ENCODE measurements at places on chromosomes 12 and 14. TPM values are rescaled to one million over a fixed set of nuclear protein-coding genes. Genes with fewer than 3 reads are reported as not detected.
A peak's percentile ranks its signal among the peaks of the same experiment; 100 is the strongest.

GRCh38 chr12:22118238-22118790, 72.3 kb downstream of the CMAS start:
- H3K4me1 ChIP-seq, result no peaks in the 10 kb centered on the region
- no peak for DNase-seq
- no peaks in the 10 kb centered on the region for H3K36me3 ChIP-seq
- no peaks in the 10 kb centered on the region for H3K27me3 ChIP-seq

- no peak overlapping the region for H3K4me3 ChIP-seq
- H3K36me3 ChIP-seq, result no peaks in the 10 kb centered on the region
- DNase-seq, result no peak
- H3K4me1 ChIP-seq, result no peaks in the 10 kb centered on the region
- no peaks in the 10 kb centered on the region for H3K27me3 ChIP-seq
These were observed 34.4 kb upstream of the EPS8 start for GRCh38 chr12:15823360-15824128.

PABPN1 gene
- 93.4 TPM for total RNA-seq

ANO4 gene
- not detected for total RNA-seq

DNA sequence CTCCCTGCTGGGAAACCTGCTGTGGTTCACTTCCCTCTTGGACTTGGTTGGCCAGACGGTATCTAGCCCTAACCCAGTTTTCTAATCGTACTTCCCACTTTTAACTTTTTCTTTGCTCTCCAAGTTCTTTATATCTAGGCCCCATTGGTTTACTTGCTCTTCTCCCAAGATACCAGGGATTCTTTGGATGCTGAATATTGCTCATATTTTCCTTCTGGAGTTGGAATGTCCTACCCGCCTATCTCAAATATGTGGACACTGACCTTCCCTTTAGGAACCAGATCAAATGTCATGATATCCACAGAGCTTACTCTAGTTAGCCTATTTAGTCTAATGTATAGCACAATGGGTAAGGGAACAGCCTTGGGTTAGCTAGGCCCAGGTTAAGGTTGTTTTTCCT, 228.6 kb downstream of the DACT1 start:
- no peak overlapping the region for H3K4me3 ChIP-seq
- no peaks in the 10 kb centered on the region for H3K36me3 ChIP-seq
- no peak for DNase-seq
- no peaks in the 10 kb centered on the region for H3K4me1 ChIP-seq
- no peak overlapping the region for H3K27ac ChIP-seq
- no peaks in the 10 kb centered on the region for H3K27me3 ChIP-seq

- H3K4me1 ChIP-seq, result no peaks in the 10 kb centered on the region
- H3K4me3 ChIP-seq, result no peak overlapping the region
- no peaks in the 10 kb centered on the region for H3K36me3 ChIP-seq
- H3K27me3 ChIP-seq, result no peaks in the 10 kb centered on the region
These were observed 97.6 kb downstream of the RAD52 start for GRCh38 chr12:851913-852312.

FGF6 gene
- not detected for total RNA-seq

DNA sequence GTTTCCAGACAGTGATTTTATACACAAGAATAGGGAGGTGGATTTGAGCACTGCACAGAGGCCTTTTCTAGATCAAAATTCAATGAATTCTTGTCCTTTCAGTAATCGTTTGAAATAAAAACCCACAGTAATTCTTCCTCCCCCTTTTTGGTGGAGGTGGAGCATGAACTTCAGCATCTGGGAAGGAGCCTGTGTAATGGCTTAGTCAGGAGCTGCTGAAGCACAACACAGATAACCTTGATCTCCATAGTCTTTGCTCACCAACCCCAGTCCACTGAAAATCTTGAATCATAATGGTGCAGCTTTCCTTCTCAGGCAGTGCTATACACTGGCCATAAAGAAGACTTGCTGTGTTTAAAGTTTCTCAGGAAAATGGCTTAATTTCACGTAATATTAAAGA, 6.4 kb upstream of the TBPL2 start:
- H3K4me1 ChIP-seq, result peaks cover 37% of the 10 kb centered on the region
- H3K27ac ChIP-seq, result peak overlapping the region; percentile 56
- H3K36me3 ChIP-seq, result no peaks in the 10 kb centered on the region
- H3K27me3 ChIP-seq, result no peaks in the 10 kb centered on the region
- DNase-seq, result peak; percentile 73

- no peak for DNase-seq
- no peak overlapping the region for H3K4me3 ChIP-seq
- H3K27ac ChIP-seq, result no peak overlapping the region
These were observed 150.9 kb downstream of the TTLL5 start for GRCh38 chr14:75811872-75812499.

GRCh38 chr12:26989873-26990272, 24.3 kb downstream of the TM7SF3 start:
- H3K27ac ChIP-seq, result no peak overlapping the region
- DNase-seq, result no peak
- H3K36me3 ChIP-seq, result peaks cover 21% of the 10 kb centered on the region
- no peak overlapping the region for H3K4me3 ChIP-seq
- no peaks in the 10 kb centered on the region for H3K27me3 ChIP-seq
- peaks cover 5% of the 10 kb centered on the region for H3K4me1 ChIP-seq

HAL gene
- total RNA-seq, result 0.18 TPM

CLEC1B gene
- total RNA-seq, result not detected

DNA sequence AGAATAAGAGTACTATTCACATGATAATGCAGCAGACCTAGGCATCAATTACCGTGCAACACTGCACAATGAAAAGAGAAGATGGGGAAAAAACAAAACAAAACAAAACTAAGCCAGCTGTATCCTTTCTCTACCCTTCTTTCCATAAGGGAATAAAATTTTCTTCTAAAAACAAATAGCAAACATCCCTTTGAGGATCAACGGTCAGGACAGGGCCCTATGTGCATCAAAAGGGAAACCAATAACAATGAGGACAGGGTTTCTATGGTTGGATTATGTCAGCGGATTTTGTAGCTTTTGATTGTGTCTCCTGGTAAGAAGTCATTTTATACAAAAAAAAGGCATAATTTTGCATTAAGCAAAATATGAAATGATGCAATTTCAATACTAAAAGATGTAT, 350.3 kb downstream of the SLC6A15 start:
- H3K36me3 ChIP-seq, result no peaks in the 10 kb centered on the region
- no peak overlapping the region for H3K27ac ChIP-seq
- no peak for DNase-seq
- no peaks in the 10 kb centered on the region for H3K4me1 ChIP-seq
- no peaks in the 10 kb centered on the region for H3K27me3 ChIP-seq

DNA sequence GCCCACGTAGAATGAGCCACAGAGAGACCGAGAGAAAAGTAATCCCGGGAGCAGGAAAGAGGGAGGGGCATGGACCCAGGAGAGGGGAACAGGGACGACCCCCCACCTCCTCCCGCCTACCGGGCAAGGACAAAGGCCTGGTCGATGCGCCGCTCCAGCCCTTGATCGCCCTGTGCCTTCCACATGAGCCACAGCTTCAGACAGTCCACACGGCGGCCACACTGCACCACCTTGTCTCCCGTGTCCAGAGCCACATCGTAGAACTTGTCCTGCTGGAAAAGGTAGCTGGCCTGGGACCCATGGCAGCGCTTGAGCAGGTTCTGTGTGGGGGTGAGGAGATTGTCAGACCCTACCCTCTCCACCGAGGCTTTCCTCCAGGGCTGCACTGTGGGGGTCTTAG, 20.5 kb upstream of the ZNF740 start:
- H3K4me1 ChIP-seq, result no peaks in the 10 kb centered on the region
- no peak overlapping the region for H3K4me3 ChIP-seq
- no peak overlapping the region for H3K27ac ChIP-seq
- no peaks in the 10 kb centered on the region for H3K27me3 ChIP-seq
- DNase-seq, result no peak

GRCh38 chr14:33480887-33481184, 470.0 kb downstream of the EGLN3 start:
- no peak for DNase-seq
- H3K36me3 ChIP-seq, result no peaks in the 10 kb centered on the region
- peaks cover 2% of the 10 kb centered on the region for H3K4me1 ChIP-seq
- no peaks in the 10 kb centered on the region for H3K27me3 ChIP-seq
- H3K4me3 ChIP-seq, result no peak overlapping the region

C14orf39 gene
- total RNA-seq, result not detected

DNA sequence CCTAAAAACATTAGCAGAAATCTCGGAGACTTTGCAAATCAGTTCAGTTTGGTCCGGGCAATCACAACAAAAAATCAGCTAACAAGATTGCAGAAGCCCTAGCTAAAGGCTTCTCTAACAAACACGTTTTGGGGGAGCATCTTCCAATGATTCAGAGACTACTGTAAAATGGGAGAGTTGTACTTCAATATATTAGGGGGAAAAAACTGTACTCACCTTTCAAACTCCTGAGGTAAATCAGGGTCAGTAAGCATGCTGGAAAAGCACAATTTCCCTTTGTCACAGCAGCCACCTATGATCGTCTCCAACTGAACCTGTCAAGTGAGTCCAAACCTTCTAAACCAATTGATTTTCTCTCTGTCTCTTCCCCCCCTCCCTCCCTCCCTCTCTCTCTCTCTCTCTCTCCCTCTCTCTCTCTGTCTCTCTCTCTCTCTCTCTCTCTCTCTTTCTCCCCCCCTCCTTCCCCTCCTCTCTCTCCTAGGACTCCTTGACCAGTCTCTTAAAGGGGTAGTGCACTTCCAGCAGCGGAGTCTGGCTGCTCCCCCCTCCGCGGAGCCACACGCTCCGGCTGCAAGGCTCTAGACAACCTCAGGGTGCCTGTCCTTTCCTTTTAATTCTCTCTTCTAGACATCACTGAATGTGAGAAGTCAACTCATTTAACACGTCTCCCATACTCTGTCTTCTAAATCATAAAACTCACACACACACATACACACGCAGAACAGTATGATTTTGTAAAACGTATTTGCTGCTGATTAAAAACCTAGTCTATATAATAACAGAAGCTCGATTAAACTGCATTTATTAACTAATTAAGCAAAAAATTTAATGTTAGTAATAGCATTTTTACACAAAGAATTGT, at the start of gene SOX5:
TSS of gene SOX5 (minus strand) at position 323 of the 862 bp plus-strand sequence. CDS start at position 254, 69 bp downstream.
- DNase-seq, result no peak
- peak within 1 kb of the TSS; percentile 19 for H3K4me3 ChIP-seq
- H3K27me3 ChIP-seq, result peaks cover 36% of the 10 kb centered on the region
- H3K36me3 ChIP-seq, result no peaks in the 10 kb centered on the region
